ENCODE measurements at places on chromosomes 6 and 20. TPM values are rescaled to one million over a fixed set of nuclear protein-coding genes. Genes with fewer than 3 reads are reported as not detected.

MAFB gene
- total RNA-seq: 0.05 TPM

PREX1 gene
- 12.1 TPM for total RNA-seq

MLIP gene
- total RNA-seq: not detected

GRIK2 gene
- 0.28 TPM for total RNA-seq

MUC22 gene
- total RNA-seq: not detected

BMP6 gene
- 20.4 TPM for total RNA-seq

BTN1A1 gene
- not detected for total RNA-seq

KIF25 gene
- total RNA-seq: not detected

CBLN4 gene
- not detected for total RNA-seq

SIRPG gene
- not detected for total RNA-seq

CENPW gene
- 44.6 TPM for total RNA-seq

ATP6V1G2 gene
- total RNA-seq: 0.48 TPM

TREML1 gene
- total RNA-seq: not detected

DLK2 gene
- total RNA-seq: 5.1 TPM

BAG2 gene
- 9.4 TPM for total RNA-seq

SPDEF gene
- 2.7 TPM for total RNA-seq

Measured in A549 treated with RU486 at 1 μM for 4 hours (cell line).